Stimulated activated CD8-positive, alpha-beta memory T cell treated with anti-CD3 and anti-CD28 coated beads, Interleukin-4, amount 100 ng/mL, for 48 hours (primary cell): ENCODE measurements at places on chromosomes 5 and 9.

DNA sequence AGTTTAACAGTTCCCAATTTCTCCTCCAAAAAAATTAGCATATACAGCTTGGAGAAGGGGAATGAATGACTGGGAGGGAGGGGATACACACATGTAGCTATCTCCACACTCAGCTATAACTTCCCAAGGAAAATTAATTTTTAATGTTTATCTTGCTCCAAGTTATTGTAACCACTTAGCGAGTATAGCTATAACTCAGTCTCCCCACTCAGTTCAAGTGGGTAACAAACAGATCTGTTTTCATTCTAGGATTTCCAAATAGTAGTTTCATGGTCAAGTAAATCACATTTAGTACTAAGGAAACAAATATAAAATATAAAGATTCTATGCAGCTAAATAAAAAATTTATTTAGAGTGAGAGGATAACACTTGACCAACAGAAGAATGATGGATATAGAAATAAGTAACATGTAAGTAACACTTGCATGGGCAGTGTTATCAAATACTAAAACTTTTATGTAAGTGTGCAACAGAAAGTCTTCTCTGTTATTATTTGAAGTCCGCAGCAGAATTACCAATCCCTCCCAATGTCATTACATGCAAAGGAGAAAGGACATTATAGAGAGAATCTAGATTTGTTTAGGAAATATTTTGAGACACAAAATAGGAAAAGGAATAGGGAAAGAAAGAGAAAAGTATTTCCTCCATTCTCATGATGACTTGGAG lies 10.2 kb upstream of the NFIB start:
- DNase-seq: no peak

GRCh38 chr5:128708841-128709240 lies 170.8 kb upstream of the FBN2 start:
- DNase-seq: no peak

DNA sequence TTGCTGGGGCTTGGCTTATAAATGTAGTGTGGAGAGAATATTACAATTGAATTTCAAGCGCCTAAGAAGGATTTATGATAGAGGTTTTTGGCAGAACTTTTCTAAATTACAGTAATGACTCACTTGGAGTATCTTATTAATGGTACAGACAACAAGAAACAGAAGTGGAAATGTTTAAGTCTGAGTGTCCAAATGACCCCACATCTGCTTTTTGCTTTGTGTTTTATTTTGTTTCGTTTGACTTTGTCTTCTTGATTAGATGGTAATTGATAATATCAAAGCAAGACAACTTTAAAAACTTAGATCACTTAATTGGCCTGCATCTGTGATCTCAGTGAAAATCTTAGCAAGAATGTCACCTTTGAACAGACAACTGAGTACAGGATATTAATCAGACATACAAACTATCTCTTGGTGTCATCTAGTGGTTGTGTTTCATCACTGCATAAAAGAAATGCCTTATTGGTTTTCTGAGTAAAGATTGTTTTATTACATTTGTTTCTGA lies 577.4 kb downstream of the ISL1 start:
- DNase-seq: no peak

GRCh38 chr5:175015028-175015685 lies 290.8 kb downstream of the MSX2 start:
- DNase-seq: no peak

DNA sequence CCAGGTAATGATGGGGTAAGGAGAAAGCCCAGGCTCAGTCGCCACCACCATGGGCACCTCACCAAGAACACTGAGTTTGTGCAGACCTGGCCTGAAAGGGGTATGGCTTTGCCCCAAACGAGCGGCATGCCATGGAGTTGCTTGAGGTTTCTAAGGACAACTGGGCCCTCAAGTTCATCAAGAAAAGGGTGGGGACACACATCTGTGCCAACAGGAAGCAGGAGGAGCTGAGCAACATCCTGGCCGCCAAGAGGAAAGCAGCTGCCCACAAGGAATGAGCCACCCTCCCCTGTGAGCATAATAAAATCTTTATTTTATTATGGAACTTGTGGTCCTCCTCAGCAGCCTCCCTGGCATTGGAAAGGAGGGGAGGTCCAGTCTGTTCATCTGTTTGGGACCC lies 23.8 kb downstream of the CD14 start:
- DNase-seq: no peak

DNA sequence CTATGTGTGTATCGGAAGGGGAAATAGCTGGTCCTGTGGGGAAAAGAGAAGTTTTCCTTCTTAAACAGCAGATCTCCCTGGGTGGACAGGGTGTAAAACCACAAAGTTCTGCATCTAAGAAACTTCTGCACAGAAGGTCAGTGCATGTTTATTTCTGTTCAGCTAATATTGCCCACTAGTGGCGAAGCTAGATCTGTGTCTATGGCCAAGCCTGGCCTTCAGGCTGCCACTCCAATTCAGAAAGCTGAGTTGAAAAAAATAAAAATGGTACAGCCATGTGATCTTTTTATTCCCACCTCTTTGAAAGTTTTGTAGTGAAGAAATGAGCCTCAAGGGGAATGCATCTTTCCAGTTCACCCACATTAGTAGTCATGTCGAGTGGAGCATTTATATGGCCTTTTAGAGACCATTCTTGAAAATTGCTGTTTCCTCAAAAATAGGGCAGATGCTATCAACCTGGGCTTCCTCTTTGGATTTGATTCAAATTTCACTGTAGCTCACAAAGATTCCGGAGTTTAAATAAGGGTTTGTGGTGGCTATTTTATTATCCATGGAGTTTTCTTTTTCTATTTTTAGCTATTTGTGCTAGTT lies 488.0 kb downstream of the PRELID2 start:
- DNase-seq: no peak

- DNase-seq: no peak
Observed at GRCh38 chr5:22722056-22722455, 131.1 kb downstream of the CDH12 start.

DNA sequence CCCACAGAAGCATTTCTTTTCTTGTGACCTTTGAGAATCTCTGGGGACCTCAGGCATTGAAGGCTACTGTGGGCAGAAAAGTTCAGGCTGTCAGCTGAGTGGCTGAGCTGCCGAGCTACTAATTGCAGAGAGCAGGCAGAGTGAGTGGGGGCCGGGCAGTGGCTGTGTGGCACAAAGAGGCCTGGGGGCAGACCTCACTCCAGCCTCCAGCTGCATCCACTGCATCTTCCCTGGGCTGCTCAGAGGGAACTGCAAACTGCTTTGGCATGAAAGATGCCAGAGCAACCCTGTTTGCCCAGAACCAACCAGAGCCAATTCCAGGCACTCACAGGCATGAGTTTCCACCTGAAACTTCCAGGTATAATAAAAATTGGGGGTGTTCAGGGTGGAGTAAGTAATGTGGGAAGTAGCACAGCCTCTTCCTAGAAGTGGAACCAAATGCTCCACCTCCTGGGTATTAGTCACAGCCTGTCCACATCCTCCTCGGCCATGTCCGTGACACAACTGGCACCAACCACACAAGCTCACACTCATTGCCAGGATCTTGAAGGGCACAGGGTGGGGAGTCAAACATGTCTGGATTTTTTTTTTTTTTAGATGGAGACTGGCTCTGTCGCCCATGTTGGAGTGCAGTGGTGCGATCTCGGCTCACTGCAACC lies 548.9 kb downstream of the BNC2 start:
- no peak for DNase-seq

GRCh38 chr9:32877103-32877502 lies 93.8 kb downstream of the TMEM215 start:
- no peak for DNase-seq

DNA sequence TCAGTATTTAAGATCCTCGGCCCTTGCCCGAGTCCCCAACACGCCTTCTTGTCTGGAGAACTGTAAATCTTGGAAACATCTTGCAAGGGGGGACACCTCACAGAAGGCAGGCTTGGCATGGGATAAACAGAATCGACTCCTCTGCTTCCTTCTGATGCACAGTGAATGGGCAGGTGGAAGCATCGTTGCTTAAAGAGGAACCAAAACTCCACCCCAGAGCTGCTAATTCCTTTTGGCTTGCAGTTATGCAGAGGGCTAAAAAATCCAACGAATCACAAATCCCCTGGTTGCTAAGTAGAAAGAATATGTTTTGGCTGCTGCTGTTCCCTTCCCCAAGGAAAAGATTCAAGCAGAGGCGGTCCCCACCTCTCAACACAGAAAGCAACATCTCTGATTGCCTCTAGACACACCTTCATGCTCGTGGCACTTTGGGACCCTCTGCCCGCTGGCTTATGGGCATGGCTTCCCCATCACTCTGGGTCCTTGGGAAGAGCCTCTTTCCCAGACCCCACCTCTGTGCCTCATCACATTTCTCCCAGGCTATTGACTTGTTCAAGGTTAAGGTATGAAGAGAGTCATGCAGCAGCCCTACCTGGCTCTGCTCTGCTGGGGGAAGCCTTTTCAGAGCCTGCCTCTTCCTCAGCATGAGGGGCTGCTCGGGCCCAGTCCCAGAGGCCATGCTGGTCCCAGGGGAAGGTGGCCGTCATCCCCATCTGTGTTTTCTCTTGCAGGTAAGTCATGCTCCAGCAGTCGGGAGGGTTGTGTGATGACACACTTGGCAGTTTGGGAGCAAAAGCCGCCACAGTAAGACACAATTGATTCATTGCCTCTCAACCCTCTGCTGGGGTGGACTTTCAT lies 137.1 kb downstream of the KCNIP1 start:
- no peak for DNase-seq

- no peak for DNase-seq
Observed at GRCh38 chr5:139699351-139699750, 51.2 kb downstream of the CXXC5 start.

DNA sequence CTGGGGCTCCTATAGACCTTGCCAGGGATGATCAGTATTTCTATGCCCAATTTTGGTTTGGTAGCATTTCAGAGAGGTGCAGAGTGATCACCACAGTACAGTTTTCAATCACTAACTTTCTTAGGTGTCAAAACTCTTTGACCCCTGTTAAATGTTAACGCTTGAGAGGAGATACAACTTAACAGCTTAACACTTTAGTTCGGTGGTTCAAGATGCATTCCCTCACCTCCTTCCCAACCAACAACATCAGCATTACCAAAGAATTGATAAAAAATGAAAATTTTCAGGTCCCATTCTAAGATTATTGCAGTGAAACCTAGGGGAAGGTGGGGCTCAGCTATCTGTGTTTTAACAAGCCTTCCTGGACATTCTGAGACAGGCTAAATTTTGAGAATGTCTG lies 16.2 kb downstream of the ALDH1A1 start:
- no peak for DNase-seq

GRCh38 chr9:97892421-97892820 lies 29.9 kb downstream of the TRMO start:
- DNase-seq: no peak

DNA sequence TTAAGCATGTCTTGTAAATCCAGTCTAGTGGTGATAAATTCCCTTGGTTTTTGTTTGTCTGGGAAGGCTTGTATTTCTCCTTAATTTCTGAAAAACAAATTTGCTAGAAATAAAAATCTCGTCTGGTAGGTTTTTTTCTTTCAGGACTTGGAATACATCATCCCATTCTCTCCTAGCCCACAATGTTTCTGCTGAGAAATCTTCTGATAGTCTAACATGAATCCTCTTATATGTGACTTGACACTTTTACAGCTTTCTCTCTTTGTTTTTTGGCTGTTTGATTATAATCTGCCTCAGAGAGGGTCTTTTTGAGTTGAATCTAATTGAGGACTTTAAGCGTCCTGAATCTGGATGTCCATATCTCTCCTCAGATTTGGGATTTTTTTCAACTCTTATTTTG lies 104.9 kb downstream of the FEM1C start:
- DNase-seq: no peak

- DNase-seq: no peak
Observed at GRCh38 chr9:111897601-111898137, 1.1 kb downstream of the UGCG start.

DNA sequence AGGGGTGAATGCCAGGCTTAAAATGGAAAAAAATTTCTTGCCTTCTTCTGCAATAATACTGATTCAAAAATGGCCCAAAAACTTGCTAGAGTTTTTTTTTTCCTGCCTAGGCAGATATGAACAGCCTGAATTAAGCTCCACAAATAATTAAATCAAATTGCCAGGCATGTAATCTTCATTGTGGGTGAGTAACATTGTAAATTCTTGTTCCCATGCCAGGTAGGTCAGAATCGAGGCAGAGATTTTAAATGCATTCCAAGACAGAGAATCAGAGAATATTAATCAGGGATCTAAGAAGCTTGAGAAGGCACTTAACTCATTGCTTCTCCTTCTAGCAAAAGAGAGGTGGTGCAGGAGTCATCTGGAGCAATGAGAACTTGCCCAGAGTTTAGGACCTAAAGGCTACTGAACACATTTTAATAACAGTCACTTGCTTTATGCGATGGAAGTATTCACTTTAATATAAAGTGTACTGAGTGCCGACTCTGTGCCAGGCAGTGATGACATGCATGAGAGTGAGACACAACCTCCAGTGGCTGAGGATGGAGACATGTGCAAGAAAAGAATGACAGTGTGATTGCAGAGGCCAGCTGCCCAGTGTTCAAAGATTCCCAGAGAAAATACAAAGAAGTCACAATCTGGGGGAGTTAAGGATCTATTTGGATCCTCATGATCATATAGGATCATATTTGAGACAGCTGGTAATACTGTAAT lies 102.3 kb downstream of the APBA1 start:
- DNase-seq: no peak

GRCh38 chr5:101782352-101783103 lies 513.6 kb downstream of the SLCO4C1 start:
- no peak for DNase-seq

DNA sequence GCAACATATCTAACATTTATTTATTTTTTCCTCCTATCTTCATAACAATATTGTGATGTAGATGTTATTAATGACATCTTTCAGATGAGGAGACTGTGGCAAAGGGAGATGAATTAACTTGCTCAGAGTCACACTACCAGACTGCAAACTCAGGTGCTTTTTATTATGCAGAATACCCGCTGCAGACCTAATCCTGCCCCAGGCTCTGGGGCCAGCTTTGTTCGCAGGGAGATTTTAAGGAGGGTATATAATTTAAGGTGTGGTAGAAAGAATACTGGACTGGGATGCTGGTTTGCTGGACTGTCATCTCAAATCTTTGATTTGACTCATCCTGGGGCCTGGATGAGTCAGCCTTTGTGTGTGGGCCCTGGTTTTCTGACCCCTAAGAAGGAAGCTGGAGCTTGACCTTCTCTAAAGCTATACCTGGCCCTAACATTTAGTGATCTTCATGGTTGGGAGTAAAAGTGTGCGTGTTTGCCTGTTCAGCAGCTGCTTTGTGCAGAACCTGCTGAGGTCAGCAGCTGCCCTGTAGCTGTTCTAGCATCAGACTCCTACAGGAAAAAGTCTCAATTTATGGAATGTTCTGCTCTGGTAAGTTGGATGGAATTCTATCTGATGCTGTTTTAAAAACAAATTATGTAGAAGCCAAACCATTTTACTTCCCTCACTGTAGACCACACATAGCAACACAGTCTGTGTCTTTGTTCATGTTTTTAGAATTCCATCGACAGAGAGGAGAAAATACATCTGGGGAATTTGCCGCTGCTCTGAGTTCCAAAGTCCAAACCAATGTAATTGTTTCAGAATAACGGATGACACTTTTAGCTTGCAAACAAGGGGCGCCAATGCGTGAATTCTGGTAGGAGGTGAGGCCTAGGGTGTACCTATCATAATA lies 4.5 kb downstream of the SLC36A1 start:
- DNase-seq: no peak

- DNase-seq: no peak
Observed at GRCh38 chr5:110262749-110263148, 463.7 kb downstream of the TMEM232 start.
